Activated CD8-positive, alpha-beta memory T cell treated with anti-CD3 and anti-CD28 coated beads for 1 hour (primary cell): ENCODE measurements at places on chromosomes 5 and 9.

- peak; percentile 66 for DNase-seq
Observed at GRCh38 chr9:127698985-127699670, 7.7 kb upstream of the CFAP157 start.

GRCh38 chr9:38047301-38048251, 21.5 kb downstream of the SHB start:
- no peak for DNase-seq

- DNase-seq, result no peak
Observed at GRCh38 chr9:122821278-122821943, 7.0 kb downstream of the PDCL start.

- no peak for DNase-seq
Observed at GRCh38 chr9:36129139-36129538, 7.4 kb upstream of the GLIPR2 start.

GRCh38 chr5:24162343-24162742, 482.4 kb downstream of the CDH10 start:
- DNase-seq, result no peak

DNA sequence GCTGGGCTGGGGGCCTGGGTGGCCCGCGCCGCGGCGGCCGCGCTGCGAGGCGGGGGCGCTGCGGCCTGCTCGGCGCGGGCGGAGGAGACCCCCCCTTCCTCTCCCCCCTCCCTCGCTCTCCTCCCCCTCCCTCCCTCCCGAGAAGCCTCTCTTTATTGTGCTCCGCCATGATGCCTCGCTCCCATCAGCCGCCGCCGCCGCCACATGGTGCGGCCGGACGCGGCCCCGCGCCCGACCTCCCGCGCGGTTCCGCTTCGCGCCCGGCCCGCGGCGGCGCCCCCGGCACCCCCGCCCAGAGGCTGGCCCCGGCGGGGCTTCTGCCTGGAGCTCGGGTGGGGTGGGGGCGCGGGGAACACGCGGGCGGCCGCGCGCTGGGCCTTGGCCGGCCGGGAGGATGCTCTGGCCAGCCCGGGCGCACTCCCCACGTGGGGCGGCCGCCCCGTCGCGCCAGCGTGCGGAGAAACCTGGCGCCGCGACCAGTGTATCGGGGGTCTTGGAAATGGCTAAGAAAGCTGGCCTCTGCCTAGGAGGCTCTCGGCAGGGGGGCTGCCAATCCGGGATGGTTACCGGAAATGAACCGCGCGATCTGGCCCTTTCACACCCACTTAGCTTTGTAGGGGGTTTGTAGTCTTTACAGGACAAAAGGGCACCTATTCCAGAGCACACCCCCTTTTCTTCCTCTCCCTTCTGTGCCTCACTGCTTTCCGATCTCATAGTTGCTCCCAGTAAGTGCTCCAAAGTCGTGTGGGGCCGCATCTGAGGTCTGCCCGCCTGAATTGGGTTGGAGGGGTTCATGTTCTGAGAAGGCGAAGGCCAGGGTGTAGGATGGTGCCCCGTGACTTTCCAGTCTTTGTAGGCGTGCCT, 1.0 kb downstream of the SET start:
- peak; percentile 40 for DNase-seq

GRCh38 chr5:152188251-152188650, 216.8 kb downstream of the NMUR2 start:
- DNase-seq, result no peak

DNA sequence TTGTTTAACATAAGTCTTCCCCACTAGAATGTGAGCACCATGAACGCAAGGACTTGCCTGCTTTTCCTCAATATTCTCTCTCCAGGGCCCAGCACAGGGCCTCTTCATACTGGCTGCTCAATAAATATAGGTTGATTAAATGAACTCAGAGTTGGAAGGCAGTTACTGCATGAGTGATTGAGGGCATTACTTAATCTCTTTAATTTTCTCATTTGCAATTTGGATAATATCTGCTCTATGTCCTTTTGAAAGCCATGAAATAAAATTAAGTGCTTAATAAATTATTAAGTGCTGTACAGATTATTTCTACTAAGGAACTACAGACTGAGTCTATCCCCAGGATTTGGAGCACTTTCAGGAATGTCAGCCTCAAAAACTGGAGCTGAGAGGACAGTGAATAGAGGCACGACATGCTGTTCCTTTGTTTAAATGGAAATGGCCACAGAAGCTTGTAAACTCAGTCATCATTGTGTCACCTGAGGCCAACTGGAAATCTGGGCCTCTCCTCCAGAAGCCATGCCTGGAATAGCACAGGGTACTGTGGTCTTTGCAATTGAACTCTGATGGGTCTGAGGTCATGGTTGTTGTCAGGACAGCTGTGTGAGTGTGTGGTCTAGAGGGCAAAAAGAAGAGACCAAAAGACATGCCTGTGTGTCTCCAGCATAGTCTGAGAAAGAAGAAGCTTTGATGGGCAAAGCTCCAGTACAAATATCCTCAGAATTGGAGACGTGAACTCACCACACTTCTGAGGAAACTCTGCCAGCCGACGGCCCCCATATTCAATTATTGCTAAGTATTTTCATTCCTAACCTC, 86.1 kb downstream of the SH3TC2 start:
- DNase-seq, result no peak

DNA sequence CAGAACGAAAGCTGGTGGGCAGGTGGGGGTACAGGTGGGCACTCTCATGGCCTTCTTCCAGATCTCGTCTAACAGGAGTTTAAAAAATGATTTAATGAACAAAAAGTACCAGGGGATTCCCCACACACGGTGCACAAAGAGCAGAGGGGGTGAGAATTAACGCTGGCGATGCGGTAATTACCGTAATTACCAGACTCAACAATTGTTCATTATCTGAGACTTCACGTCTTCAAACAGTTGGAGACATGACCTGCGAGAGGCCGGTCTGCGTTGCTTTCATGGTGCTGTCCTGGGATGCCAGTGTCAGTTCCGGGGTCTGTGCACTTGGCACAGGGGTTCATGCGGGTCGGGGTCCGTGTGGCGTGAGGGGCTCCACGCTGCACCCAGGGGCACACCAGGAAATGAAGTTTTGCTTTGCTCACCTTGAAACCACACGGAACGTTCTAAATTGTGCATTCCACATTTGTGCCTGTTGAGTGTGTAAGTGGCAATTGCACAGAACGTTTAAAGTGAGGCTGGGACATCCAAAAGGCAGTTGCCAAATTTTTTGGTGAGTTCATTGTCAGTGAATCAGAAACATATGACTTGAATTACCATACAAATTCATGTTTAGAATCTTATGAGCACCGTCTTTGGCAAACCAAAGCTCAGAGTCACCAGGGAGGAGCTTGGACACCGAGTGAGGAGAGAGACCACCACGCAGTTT, 256.4 kb upstream of the IRX1 start:
- no peak for DNase-seq

DNA sequence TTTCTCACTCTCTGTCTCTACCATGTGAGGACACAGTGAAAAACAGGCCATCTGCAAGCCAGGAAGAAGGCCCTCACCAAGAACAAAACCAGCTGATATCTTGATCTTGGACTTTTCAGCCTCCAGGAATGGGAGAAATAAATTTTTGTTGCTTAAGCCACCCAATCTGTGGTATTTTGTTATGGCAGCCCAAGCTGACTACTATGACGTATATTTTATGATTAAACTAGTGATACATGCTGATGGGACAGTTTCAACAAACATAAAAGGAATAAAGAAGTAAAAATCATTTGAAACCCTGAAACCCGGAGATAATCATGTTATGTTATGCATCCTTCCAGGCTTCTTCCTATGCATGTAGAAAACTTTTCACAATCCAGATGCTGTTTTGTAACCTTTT, 71.5 kb upstream of the ERBIN start:
- no peak for DNase-seq

- DNase-seq, result no peak
Observed at GRCh38 chr5:82564963-82565362, 286.8 kb upstream of the RPS23 start.

DNA sequence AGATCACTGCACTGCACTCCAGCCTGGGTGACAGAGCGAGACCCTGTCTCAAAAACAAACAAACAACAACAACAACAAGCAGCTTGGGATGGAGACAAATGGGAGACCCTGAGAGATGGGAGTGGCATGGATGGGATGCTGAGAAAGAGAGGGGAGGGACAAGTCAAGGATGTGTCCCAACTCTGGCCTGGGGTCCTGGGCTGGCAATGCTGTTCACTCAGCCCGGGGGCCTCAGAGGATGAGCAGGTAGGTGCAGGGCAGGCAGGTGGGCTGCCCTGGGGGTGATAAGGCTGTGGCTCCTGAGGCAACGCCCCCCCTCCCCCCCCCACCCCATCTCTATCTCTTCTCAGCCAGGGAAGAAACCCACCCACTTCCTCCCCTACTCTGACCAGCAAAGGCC, 123.0 kb downstream of the LHX2 start:
- no peak for DNase-seq

DNA sequence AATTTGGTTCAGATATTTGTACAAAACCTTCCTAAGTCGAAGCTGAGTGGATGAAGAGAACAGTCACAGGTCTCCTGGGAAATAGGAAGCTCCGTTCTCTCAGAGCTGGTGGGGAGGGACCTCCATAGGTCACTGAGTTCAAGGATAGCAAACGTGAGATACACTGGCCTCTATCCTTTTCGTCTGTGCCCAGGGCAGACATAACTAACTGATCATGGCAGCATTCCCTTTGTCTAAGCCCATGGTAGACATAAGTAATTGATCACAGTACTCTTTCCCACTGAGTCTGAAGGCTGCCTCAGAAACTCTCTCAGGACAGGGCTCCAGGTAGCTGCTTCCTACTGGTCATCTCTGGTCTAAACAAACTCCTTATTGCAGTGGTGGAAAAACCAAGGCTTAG, 12.3 kb upstream of the CORO2A start:
- DNase-seq, result no peak

- DNase-seq, result no peak
Observed at GRCh38 chr9:74942801-74943200, 9.9 kb downstream of the C9orf40 start.

DNA sequence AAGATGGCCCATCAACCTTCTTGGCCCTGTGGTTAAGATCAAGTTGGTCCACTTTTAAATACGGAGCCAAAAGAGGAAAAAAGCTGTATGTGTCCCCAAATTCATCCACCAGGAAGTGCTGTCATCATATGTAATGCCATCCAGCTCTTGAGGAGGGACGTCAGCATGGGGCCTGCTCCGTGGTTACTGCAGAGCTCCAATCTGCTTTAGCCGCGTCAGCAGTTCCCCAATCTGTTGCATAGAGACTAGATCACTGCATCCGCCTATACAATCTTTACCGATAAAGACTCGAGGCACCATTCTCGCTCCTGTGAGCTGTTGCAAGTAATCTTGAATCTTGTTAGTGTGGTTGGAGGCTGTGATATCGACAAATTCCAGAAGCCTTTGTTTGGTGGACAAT, 65.7 kb downstream of the GABRA6 start:
- no peak for DNase-seq

- no peak for DNase-seq
Observed at GRCh38 chr5:35908228-35908627, 30.2 kb downstream of the CAPSL start.

DNA sequence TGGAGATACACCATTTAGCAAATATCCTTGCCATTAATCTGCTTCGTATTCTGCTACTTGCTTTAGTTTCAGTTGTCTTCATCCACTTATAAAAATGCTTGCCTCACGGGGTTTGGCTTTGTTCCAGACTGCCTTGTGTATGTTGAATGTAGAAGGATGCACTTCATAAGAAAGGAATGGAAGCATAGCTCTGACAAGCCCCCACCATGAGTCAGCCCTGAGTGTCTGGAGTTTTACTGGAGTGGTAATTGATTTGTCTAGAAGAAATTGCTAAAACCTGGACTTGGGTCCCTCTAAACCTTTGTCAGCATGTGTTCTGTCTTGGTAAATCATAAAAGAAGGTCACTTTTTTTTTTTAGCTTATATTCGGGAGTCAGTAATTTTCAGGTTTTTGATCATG, 4.6 kb downstream of the TEX48 start:
- no peak for DNase-seq

DNA sequence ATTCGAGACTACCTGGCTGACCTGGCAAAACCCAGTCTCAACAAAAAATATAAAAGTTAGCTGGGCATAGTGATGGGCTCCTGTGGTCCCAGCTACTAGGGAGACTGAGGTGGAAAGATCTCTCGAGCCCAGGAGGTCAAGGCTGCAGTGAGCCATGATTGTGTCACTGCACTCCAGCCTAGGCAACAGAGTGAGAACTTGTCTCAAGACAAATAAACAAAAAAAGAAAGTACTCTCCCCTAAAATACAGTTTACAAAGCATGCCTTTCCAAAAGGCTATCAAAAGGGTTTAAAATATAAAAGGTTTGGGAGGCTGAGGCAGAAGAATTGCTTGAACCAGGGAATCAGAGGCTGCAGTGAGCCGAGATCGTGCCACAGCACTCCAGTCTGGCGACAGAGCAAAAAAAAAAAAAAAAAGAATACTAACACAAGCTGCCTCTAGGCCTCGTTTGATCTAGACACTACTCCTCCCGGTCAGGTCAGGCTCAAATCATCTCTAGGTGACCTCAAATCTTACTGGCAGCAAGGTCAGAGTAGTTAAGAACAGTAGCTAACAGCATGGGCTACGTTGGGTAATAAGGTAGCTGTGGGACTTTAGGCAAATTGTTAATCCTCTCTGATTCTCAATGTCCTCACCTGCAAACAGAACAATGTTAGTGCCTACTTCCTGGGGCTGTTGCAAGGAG, 9.3 kb downstream of the NAIF1 start:
- DNase-seq, result no peak

- no peak for DNase-seq
Observed at GRCh38 chr5:167614294-167615021, 677.0 kb upstream of the WWC1 start.

DNA sequence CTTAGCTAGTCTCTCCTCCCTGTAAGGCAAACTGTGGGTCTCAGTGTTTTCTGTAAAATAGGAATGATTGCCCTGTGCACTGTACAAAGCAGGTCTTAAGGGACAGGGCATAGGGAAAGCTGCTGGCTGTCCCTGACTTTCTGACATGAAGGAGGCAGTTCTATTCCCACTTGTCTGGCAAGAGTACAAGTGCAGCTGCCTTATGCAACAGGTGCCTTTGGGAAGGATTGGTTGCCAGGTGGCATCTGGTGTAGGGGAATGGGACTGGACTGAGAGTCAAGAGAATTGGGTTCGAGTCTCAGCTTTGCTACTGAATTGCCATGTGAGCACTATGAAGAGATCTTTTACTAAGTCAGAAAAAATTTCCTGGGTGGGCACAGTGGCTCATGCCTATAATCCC, 10.0 kb downstream of the BSPRY start:
- DNase-seq, result no peak

DNA sequence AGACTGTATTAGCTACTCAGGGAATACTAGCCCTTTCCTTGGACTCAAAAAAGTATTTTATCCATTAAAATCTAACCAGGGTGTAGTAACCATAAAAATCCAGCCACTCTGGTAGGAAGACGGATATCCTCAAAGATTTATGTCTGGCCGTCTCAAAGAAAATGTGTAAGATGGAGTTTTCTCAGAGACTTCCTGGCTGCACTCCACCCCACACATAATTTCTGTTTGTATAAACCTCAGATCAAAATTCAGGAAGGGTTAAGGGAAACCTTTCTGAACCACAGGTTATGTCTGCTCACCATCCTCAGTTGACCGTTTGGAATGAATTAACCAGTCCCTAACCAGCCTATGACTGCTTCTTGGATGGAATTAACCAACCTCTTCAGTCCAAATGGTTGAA, 13.8 kb upstream of the SMIM23 start:
- DNase-seq, result no peak

GRCh38 chr9:21037278-21037677, 5.8 kb upstream of the HACD4 start:
- DNase-seq, result no peak
